ENCODE measurements at places on chromosomes 2 and 18.

DNA sequence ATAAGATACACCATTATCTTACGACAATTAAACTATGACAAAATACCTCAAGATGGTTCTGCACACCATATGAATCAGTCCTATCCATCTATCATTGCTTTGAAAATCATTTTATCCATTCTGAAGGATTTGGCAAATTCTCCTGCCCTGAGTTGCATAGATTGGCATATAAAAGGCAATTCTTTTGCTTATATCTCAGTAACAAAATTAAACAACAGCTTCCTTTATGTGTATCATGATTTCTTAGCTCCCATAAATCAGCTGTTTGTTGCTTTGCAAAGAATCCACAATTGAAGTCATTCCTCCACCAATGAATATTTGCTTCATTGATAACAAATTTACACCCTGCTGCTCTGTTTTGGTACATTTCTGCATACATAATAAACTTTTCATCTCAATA lies 61.7 kb downstream of the ITGB6 start:
- no peak for DNase-seq

- no peak for DNase-seq
Measured at GRCh38 chr2:205629091-205629776, 53.1 kb upstream of the NRP2 start.

- DNase-seq = no peak
Measured at GRCh38 chr2:233235977-233236376, 15.5 kb upstream of the ATG16L1 start.

GRCh38 chr2:88069117-88069516 lies 1.5 kb downstream of the SMYD1 start:
- no peak for DNase-seq

GRCh38 chr2:183903026-183903425 lies 695.3 kb upstream of the ZNF804A start:
- DNase-seq = no peak

- DNase-seq = no peak
Measured at GRCh38 chr2:133090358-133090757, 420.4 kb upstream of the LYPD1 start.
